ENCODE measurements at places on chromosomes 13 and 19.

- DNase-seq = peak; percentile 21
Measured at GRCh38 chr19:17107546-17108452, 32.2 kb downstream of the MYO9B start.

DNA sequence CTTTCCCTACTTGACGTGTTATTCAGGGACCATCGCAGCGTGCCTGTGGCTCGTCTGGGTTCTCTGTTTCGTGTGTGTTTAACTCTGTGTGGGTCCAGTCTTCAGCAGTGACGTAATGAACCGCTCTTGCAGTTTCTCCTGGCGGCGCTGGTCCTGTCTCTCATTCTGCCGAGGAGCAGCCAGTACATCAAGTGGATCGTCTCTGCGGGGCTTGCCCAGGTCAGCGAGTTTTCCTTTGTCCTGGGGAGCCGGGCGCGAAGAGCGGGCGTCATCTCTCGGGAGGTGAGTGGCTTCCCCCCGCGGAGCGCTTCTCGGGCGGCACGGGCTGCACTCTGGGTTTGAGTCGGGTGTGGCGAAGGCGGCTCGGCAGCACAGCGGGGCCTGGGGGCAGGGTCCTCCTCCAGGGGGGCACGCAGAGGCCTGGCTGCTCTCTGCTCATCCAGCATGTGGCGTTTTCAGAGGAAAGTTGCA lies 36.3 kb upstream of the TFDP1 start:
- DNase-seq = no peak

DNA sequence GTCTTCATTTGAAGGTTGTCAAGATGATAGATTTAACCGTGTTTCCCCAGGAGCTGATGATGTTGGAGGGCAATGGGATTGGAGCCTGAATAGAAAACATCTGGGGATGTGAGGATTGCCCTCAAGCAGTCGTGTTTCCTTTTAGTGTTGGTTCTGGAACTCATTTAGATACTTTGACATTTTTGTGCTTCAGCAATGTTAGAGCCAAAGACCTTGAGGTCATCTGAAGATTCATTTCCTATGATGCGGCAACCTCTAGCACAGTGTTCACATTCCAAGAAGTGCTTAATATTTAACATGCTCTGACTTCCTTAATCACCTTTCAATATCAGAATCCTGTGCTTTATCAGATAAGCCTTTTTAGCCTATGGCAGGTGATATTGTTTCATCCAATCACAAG lies 82.7 kb downstream of the SLC10A2 start:
- no peak for DNase-seq

GRCh38 chr19:29805031-29805965 lies 6.5 kb upstream of the CCNE1 start:
- no peak for DNase-seq

DNA sequence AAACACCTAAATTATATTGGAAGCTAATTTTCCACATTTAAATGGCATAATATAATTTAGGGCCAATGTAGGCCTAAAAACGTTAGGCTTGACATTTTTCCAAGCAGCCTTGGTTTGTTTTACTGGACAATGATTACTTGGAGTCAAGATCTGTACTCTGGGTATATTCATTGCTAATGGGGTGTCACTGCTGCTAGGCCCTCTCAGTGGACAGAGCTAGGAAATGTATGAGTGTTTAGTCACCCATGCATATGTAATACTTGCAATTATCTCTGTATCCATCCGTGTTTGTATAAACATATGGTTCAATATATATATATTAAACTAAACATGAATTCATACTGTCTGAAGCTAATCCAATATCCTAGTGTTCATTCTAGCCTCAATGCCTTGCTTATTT lies 598.1 kb downstream of the DCT start:
- DNase-seq = no peak
